ENCODE measurements at places on chromosomes 5 and 9.

DNA sequence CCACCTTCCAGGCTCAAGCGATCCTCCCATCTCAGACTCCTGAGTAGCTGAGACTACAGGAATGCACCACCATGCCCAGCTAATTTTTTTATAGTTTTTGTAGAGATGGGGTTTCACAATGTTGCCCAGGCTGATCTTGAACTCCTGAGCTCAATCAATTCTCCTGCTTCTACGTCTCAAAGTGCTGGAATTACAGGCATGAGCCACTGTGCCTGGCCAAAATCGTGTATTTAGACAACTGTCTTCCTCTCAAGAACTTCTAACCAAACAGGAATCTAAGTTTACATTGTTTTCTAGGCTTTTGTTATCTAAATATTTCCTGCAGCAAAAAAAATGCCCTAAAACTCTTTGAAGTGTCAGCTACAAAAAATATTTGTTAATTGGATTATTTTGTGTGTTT is 78.8 kb downstream of the NLN start:
- no peak for DNase-seq

- DNase-seq, result no peak
These were observed 228.8 kb downstream of the ARRDC3 start for GRCh38 chr5:91154338-91154737.

DNA sequence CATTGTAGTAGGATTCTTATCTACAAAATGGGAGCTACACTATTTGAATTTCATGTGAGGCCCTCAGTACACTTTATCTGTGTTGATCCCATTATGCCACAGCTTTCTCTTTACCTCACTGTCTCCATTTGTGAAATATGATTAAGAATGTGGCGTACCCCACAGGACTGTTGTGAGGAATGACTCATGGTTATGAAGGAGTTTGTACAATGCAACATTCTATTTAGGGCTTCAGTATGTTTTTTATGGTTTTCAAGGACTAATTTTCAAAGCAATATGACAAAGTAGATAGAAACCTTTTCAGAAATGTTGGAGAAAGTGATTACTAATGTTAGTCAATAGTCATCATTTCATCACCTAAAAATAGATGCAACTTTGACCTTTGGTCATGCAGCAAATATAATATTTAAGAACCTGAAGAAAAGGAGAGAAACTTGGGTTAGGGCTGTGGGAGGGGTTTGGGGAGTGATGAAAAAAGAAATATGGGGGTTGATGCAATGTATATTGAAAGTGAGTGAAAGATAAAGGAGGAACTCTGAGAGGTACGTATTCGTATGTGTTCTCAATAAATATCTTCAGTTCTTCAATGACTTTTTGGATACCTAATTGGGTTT is 53.7 kb upstream of the PIP5K1B start:
- DNase-seq, result no peak

- DNase-seq, result no peak
These were observed 24.8 kb upstream of the RLN1 start for GRCh38 chr9:5364294-5365024.

GRCh38 chr9:105269593-105269992 is 25.1 kb downstream of the SLC44A1 start:
- no peak for DNase-seq

GRCh38 chr9:114894609-114895433 is 35.6 kb downstream of the TNFSF8 start:
- DNase-seq, result no peak

DNA sequence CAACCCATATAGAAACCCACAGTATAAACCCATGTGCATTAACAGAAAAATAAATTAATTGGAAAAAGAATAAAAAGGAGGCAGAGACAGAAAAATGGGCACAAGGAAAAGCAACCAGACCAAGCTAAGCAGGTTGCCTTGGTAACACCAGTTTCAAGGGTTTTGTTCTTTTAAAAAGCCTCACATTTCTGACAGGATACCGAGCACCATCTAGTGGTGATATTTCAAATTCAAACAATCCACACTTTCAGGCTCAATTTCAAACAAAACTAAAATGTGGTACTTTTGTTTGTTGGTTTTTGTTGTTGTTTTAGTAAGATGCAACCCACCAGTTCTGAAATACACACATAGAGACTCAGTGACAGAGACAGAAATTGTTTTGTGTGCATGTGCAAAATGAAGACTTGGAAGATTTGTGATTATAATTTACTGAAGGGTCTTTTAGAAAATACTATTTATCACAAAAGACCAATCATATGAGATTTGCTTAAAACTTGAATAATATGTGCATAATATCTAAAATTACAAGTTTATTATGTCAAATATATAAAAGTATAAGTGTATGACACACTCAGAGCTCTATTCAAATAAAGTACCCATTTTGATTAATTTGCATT is 318.2 kb downstream of the SLCO4C1 start:
- no peak for DNase-seq

GRCh38 chr5:135660826-135661575 is 82.2 kb upstream of the CXCL14 start:
- no peak for DNase-seq

GRCh38 chr5:142109331-142110045 is 909 bp downstream of the NDFIP1 start:
- no peak for DNase-seq

DNA sequence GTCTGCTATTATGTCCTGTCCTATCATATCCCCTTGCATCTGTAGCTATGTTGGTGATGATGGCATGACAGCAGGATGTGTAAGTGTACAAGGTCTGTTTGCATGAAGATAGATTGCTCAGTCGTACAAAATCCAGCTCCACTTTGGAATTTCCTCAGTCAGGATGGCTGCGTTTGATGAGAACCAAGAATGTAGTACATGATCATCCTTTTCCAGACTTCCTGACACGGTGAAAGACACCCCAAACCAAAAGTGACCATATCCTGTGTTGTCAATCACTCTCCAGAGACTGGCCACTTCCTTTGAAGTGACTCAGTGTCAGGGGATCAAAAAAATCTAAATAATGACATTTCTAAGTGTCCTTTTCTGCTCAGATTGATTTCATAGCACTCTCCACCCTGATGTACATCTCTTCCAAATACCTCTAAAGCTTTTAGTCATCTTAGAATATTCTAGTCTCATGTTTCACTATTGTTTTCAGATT is 213.4 kb downstream of the PLK2 start:
- DNase-seq, result no peak

GRCh38 chr9:125959315-125959714 is 212.1 kb downstream of the PBX3 start:
- DNase-seq, result no peak

GRCh38 chr5:94375801-94376200 is 242.6 kb downstream of the KIAA0825 start:
- no peak for DNase-seq

DNA sequence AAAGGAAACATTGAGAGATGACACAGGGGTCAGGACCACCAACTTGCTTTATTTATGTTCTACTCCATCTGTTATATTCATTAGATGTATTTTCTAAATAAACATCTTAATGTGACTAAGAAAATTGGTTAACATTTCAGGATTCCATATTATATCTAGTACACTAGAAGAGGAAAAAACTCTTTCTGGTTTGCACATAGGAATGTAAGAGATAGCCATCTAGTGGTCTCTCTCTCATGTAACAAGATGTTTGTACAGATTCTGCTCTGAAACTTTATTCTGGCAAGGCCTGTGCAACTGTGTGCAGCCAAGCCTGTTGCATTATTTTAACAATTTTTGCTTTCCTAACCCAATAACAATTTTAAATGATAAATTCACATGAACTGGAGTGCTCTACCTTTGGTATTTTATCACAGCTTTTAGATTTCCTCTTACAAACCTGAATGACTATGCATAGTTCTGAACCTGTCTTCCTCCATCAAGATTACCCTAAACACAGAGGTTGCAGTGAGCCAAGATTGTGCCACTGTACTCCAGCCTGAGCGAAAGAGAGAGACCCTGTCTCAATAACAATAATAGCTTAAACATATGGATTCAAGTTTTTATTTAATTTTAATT is 148.2 kb downstream of the GIN1 start:
- no peak for DNase-seq

Data from epithelial cell of prostate (primary cell).